ENCODE measurements at places on chromosomes 5 and 9. TPM values are rescaled to one million over a fixed set of nuclear protein-coding genes. Genes with fewer than 3 reads are reported as not detected.
A peak's percentile ranks its signal among the peaks of the same experiment; 100 is the strongest.

TEX53 gene
- not detected for total RNA-seq

DNA sequence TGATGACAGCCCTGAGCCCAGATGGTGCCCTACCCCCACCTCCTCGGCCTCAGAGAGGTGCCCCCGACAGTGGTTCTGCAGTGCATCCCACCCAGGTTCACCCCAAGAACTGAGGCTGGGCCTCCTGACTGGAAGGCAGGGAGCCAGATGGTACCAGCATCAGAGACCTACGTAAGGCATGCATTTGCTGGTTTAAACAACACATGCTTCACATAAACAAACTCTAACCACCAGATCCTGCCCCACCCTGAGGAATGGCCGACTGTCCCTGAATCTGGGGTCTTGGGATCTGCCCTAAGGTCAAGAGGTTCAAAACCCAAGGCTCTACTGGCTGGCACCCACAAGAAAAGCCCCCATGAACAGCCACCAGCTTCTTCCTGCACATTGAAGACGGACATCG lies 73.3 kb downstream of the SECISBP2 start:
- no peak for DNase-seq

DND1 gene
- total RNA-seq = 2.3 TPM

- DNase-seq = no peak
These were observed 67.1 kb downstream of the ADAMTS2 start for GRCh38 chr5:179278119-179278518.

DNA sequence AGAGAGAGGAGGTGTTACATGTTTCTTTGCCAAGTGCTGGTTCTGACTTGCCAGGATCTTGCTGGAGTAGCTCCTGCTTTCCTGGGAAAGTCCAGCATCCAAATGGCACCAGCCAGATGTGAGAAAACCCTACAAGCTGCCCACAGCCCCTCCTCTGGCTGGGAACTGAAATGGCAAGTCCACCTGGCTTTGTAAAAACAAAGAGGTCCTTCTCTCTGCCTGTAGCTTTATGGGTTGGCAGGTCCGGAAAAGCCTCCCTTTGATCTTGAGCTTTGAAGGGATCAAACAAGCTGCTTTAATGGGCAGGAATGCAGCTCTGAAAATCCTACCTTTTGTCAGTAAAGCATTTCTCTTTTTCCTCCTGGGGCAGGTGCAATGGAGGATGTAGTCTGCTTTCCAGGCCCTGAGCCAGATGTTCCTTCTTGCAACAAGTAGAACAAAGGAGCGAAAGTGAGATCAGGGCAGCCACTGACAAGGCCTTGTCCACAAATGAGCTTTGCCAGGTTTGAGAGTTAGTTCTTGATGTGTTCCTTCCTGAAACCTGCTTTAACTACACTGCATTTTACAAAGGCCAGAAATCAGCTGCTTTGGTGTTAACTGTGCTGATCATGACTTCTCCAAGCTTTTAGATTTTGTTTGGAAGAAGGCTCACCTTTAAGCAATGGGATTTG lies 456.7 kb downstream of the ZNF608 start:
- peak; percentile 15 for DNase-seq

ADAMTS16 gene
- 2.4 TPM for total RNA-seq

- DNase-seq = no peak
These were observed 7.7 kb upstream of the C5orf47 start for GRCh38 chr5:173981185-173981761.

PAEP gene
- not detected for total RNA-seq

GRCh38 chr9:754150-754931 lies 87.2 kb upstream of the DMRT1 start:
- no peak for DNase-seq

- no peak for DNase-seq
These were observed 166.1 kb downstream of the RNF180 start for GRCh38 chr5:64331597-64332277.

- DNase-seq = no peak
These were observed 14.1 kb upstream of the IRX4 start for GRCh38 chr5:1896602-1897376.

SOWAHA gene
- total RNA-seq = 0.39 TPM

PCDHA12 gene
- total RNA-seq = not detected

- DNase-seq = no peak
These were observed 303.5 kb downstream of the PLK2 start for GRCh38 chr5:58156361-58156760.

IFNA2 gene
- not detected for total RNA-seq

GRCh38 chr5:39843767-39844166 lies 419.0 kb upstream of the DAB2 start:
- DNase-seq = no peak

PPIP5K2 gene
- 45.8 TPM for total RNA-seq

DNA sequence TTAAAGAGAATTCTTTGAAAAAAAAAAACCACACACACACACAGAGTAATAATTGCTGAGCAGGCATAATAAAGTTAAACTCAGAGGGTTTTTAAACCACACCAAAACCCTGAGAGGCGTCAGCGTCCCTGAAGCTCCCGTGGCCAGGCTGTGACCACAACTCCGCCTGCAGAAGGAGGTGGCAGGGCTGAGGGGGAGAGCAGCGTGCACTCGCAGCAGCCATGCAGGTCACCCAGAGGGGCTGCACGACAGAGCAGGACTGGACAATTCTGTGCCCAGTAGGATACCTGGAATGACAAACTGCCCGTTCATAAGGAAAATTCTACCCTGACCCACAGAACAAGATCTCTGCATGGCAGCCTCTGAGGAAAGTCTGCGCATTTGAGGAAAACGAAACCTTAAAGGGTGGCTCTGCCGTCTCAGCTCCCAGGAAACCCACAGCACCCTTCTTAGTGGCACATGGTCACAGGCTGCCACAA lies 44.0 kb downstream of the ROR2 start:
- no peak for DNase-seq

CCL27 gene
- total RNA-seq = 1.0 TPM

DNA sequence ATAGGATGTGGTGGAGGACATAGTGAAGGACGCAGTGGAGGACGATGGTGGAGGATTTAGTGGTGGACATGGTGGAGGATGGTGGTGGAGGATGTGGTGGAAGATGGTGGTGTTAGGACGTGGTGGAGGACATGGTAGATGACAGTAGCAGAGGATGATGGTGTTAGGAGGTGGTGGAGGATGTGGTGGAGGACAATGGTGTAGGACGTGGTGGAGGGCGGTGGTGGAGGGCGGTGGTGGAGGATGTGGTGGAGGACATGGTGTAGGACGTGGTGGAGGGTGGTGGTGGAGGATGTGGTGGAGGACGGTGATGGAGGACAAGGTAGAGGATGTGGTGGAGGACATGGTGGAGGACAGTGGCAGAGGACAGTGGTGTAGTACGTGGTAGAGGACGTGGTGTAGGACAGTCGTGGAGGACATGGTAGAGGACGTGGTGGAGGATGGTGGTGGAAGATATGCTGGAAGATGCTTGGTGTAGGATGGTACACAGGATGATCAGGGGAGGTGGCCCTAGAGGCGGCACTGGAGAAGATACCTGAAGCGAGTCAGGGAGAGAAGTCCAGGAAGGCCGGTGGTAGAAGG lies 68.7 kb downstream of the S1PR3 start:
- DNase-seq = no peak

- no peak for DNase-seq
These were observed 1.6 kb downstream of the NACC2 start for GRCh38 chr9:136093346-136093986.

- no peak for DNase-seq
These were observed 8.8 kb upstream of the GPRIN1 start for GRCh38 chr5:176618783-176619182.

GRCh38 chr5:103804711-103805110 lies 242.1 kb upstream of the NUDT12 start:
- DNase-seq = no peak

ARL10 gene
- 0.05 TPM for total RNA-seq

DNA sequence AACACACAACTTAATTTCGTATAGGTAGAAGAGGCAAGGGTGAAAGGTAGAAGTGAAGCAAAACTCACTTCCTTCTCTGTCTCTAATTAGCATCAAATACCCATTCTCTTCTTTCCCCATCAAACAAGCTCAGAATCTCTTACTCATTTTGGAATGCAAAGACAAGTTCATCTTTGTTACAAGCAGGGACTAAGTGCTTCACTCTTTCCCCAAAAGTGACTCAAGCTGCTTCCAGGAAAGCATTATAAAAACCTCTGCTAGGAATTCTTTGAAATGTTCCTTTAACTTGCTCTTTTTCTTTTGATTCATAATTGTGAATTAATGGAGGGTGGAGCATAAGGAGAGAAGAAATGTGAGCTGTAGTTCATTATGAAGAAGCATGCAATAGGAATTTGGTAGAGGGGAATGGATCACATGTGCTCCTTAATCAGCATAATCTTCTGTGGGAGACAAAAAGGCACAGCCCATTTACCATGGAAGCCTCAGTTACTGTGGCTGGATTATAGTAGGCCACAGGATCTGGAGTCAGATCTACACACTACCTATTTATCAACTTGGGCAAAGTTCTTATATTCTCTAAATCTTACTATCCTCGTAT lies 109.5 kb upstream of the DPYSL3 start:
- DNase-seq = no peak

- no peak for DNase-seq
These were observed at the start of gene PRXL2C for GRCh38 chr9:96655198-96655851. PRXL2C (minus strand) TSS chr9:96655317; CDS start chr9:96655281, 36 bp downstream.

ZNF484 gene
- total RNA-seq = 7.2 TPM

CDX1 gene
- total RNA-seq = not detected

FGF1 gene
- not detected for total RNA-seq
